Foreskin keratinocyte (primary cell): ENCODE measurements at places on chromosomes 1 and 21. TPM values are rescaled to one million over a fixed set of nuclear protein-coding genes. Genes with fewer than 3 reads are reported as not detected.
A peak's percentile ranks its signal among the peaks of the same experiment; 100 is the strongest.

DNA sequence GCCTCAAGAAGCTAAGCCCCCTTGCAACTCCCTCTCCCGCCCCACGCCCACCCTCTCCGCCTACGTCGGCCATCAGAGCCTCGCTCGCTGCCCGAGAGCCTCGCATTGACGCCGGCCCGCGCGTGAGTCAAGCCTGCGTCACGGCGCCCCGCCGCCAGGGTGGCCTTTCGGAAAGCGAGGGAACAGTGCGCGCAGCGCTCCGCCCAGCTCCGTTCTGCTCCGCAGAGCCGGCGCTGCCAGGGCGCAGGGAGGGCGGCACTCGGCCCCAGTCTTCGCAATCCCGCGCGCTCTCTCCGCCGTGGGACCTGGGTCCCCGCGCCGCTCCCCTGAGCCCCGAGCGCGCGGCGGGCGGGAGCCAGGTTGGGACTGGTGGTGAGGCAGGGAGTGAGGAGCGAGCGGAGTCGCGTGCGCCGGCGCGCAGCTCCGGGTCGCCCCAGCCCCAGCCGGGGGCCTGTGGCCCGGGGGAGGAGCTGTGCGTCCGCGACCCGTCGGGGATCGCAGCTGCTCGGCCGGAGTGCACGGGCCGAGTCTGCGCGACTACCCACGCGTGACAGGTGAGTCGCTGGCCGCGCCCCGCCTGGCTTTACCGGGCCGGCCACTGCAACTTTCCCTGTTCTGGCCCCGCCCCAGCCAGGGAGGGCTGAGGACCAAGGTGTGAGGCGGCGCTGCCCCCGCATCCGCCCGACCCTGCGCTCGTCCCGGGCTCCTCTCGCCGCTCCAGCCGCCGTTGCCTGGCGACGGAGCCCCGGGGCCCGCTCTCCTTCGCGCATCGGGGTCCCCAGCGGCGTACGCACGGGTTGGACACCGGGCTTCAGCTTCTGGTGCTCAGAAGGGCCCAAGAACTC is at the start of gene SLC6A17:
TSS of gene SLC6A17 (plus strand) at position 165 of the 845 bp plus-strand sequence. CDS start 16,436 bp downstream, outside the sequence.
- peak; percentile 52 for DNase-seq

- DNase-seq, result no peak
Measured at GRCh38 chr1:15737324-15738319, 1.6 kb downstream of the SLC25A34 start.

- peak; percentile 73 for DNase-seq
Measured at GRCh38 chr1:85319931-85320330, 43.5 kb upstream of the BCL10 start.

DNA sequence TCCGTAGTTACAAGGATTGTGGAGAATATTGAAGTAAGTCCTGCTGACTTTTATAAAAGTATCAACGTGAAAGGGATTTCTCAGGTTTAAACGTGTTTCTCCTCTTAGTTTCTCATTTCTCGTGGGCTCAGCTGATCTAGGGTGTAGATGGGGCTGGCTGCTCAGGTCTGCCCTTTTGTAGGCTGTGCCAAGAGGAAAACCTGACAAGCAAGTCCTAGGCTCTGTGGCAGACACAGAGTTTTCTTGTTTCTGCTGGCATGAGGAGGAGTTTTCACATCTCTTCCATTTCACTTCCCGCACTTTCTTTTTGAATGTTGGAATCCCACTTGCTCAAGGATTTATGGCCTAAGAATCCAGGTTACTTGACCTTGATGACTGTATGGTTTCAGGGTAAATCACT is 14.8 kb downstream of the VPS13D start:
- no peak for DNase-seq

- no peak for DNase-seq
Measured at GRCh38 chr1:207919523-207920170, 8.7 kb upstream of the CD34 start.

The PLA2G2A gene
- total RNA-seq, result not detected in 2 replicates

- DNase-seq, result no peak
Measured at GRCh38 chr1:208009706-208010444, 99.0 kb upstream of the CD34 start.

The CD1B gene
- total RNA-seq, result not detected in 2 replicates

DNA sequence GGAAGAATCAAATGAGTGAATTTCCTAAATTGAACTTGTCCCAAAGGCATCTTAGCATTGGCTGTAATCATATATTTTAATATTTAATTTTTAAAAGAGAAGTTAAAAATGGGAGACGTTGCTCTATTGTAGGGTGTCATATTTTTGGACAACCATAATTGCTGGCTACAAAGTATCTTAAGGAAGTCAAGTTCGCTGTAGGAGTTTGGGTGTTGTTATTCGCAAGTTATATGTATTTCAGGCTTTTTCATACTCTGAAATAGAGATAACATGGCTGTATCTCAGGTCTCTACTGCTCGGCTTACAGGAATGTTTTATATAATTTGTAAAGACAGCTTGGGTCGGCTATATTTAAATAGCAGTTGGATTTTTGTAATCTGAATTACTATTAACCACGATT is 852 bp downstream of the TMEM50A start:
- no peak for DNase-seq

GRCh38 chr1:18316764-18317163 is 164.0 kb upstream of the KLHDC7A start:
- no peak for DNase-seq

DNA sequence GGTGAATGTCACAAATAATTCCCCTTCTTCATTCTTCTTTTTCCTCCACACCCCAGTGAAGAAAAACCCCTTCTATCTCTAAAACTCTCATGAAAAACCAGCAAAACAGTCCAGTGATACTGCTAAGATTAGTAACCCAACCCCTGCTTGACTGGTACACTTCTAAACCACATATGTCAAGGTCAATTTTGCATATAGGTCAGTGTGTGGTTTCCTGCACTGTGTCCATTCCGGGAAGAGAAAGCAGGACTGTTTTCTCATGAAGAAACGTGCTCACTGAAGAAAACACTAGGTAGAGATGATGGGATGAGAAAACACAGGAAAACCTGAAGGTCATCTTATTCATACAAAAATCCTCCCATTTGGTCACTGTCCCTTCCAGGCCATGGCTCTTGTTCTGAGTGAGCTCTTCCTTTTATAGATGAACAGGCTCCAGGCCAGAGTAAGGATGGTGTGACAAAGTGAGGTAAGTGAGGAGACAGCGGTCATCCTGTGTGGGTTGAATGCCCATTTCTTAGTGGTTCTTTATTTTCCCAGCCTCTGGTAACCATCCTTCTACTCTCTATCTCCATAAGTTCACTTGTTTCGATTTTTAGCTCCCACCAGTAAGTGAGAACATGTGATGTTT is 122.7 kb downstream of the FASLG start:
- DNase-seq, result no peak

DNA sequence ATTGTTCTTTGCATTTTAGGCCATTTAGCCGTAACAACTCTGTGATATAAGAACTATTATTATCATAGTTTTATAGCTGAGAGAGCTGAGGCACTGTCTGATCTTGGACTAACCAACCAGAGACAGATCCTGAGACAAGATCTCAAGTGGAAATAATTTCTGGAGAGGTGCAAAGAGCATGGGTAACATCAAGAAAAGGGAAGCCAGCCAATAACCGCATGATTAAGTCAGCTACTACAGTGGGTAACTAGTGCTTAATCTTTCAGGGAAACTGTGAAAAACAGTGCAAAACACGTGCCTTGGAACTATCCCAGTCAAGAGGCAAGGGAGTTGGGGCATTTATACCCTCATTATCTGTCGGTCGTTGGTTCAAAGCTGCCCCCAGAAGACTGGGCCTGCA is 105.8 kb downstream of the OMA1 start:
- no peak for DNase-seq

GRCh38 chr1:203692565-203693470 is 66.2 kb downstream of the ATP2B4 start:
- DNase-seq, result peak; percentile 95

The TMPRSS2 gene
- not detected in 2 replicates for total RNA-seq

The NCDN gene
- total RNA-seq, result 14.3 and 15.5 TPM in 2 replicates

The CFAP57 gene
- 0.82 and 0.92 TPM in 2 replicates for total RNA-seq

- no peak for DNase-seq
Measured at GRCh38 chr1:73998348-73998959, 199.5 kb downstream of the LRRIQ3 start.

- peak; percentile 36 for DNase-seq
Measured at GRCh38 chr1:51189421-51190073, 46.5 kb upstream of the RNF11 start.

GRCh38 chr1:2556277-2556677 is at the start of gene TNFRSF14:
TNFRSF14 (plus strand) TSS chr1:2556371; CDS start chr1:2556665, 294 bp downstream.
- DNase-seq, result no peak

GRCh38 chr1:214074477-214074876 is 86.7 kb downstream of the PROX1 start:
- no peak for DNase-seq

GRCh38 chr1:100912019-100912418 is 16.1 kb downstream of the SLC30A7 start:
- DNase-seq, result no peak

The HES3 gene
- total RNA-seq, result not detected in 2 replicates

- no peak for DNase-seq
Measured at GRCh38 chr1:187985897-187986654, 1157.3 kb downstream of the PLA2G4A start.

DNA sequence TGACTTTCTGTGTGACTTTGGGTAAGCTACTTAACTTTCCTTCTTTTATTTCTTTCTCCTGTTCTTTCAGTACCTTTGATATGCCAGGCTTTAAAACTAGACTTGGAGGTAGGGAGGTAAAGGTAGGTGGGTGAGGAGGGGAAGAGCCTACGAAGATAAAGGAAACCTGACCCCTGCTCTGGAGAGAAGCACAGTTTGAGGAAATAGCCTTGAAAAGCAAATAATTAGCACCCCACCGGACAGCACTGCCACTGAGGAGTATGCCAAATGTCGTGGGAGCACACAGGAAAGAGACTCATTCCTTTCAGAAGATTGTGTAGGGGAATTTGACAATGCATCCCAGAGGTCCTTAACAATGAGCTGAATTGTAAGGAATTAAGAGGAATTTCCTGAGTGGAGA is 65.2 kb upstream of the SPAG17 start:
- DNase-seq, result no peak

The TRIM33 gene
- total RNA-seq, result 24.8 and 25.7 TPM in 2 replicates

GRCh38 chr21:31552826-31553225 is 106.7 kb upstream of the SOD1 start:
- no peak for DNase-seq

The PSMD4 gene
- 216 and 258 TPM in 2 replicates for total RNA-seq

The PLA2G2D gene
- not detected in 2 replicates for total RNA-seq

- DNase-seq, result no peak
Measured at GRCh38 chr1:29864431-29865022, 628.2 kb downstream of the PTPRU start.

DNA sequence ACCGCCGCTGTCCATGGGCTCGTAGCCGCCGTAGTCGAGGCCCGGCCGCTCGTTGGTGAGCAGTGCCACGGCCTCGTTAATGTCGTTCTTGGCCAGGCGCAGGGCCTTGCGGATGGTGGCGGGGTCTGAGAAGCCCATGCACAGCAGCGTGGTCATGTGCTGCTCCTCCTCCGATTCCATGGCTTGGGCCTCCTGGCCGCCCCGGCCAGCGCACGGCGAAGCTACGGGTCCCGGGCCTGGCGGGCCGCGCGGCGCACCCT is 300 bp downstream of the USP24 start:
- peak; percentile 25 for DNase-seq

DNA sequence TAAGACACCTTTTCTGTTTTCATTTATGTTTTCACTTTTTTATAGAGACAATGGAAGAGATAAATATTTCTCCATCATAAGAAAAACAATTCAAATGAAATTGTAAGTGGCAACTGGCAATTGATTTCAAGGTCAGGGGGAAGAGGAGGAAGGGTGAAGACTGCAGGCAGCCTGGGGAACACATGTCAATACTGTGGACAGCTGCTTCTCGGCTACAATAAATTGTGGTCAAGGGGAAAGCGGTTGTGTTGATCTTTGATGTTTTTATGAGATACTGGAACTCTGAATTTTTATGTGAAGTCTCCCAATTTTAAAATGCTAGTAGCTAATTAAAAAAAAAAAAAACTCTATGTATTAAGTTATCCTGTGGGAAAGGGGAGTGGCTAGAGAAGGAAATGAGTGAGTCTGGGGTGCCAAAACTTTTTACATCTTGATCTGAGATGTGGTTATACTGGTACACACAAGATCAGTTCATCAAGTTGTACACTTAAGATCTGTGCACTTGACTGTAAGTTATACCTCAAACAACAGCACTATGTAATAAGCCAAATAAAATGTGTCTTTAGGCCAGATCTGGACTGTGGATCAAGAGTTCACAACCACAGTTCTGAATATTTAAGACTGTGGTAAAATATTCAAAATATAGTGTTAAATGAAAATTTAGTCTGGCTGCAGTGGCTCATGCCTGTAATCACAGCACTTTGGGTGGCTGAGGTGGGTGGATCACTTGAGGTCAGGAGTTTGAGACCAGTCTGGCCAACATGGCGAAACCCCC is 18.0 kb downstream of the SSX2IP start:
- DNase-seq, result no peak

DNA sequence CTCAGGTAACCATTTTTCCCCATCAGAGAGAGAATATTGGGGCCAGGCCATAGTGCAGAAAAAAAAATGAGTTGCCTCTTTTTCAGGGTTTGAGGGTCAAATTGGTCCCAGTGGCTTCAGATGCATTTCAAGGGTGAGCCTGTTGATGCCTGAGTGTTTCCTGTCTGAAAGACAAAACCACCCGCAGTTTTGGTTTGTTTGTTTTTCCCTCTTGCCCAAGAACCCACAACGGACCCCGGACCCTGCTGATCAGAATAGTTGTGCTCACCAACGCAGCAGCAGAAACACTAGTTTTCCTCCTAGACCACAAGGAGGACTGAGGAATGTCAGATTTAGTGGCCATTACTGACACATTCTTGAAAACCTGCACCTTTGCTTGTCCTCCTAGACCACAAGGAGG is 1433.1 kb downstream of the PLA2G4A start:
- DNase-seq, result no peak

The KPRP gene
- total RNA-seq, result 0.46 and 0.78 TPM in 2 replicates
